Activated CD8-positive, alpha-beta memory T cell treated with anti-CD3 and anti-CD28 coated beads for 4 hours (primary cell): ENCODE measurements at places on chromosomes 3 and 15.

GRCh38 chr15:100926971-100927756 lies 8.0 kb downstream of the LRRK1 start:
- no peak for DNase-seq

DNA sequence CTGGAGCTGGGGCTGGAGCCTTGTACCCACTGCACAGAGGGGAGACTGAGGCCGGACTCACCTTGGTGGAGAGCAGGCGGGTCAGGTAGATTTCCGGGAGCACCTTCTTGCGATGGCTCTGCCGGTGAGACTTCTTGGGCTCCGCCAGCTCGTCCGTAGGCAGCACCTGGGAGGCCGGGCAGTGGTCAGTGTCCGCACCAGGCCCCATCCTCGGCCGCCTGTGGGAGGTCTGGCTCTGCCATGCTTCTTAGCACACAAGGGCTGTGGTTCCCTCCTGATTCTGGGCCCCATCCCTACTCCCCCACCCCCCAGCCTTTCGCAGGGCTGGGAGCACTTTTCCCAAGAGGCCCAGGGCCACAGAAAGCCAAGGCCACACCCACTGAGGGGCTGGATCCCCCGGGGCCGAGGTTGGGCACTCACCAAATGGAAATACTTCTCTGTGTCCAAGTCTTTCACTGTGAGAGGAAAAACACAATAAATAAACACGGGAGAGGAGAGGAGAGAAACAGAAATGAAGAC lies 17.4 kb downstream of the H1-8 start:
- DNase-seq: no peak

DNA sequence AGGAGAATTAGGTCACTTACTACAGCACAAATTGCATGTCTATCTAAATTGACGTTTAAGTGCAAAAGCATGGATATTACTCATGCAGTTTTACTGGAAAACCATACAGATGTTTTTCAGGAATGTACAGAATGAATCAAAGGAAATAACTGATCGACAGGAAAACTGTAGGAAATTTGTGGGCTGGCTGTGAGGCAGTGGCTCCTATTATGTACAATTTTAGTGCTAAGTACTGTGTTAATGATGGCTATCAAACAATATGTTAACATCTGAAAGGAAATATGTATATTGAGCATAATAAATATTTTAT lies 6.9 kb downstream of the NUDT16 start:
- no peak for DNase-seq

DNA sequence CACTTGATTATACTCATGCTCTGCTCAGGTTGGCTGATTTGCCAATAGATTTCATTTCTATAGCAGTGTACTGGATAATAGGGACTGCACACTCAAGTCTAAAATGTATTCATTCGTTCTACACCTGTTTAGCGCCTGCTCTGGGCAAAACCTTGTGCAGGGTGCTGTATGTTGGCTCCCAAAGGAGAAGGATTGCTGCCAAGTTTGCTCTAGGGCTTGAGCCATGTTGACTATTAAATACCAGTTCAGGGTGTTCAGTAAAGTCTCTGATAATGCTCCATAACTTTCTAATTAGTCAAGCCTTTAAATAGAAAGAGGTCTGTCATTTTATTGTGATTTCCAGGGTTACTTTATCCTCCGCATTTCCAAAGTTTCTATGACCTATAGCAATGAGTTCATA lies 470.2 kb downstream of the MAGI1 start:
- no peak for DNase-seq

- no peak for DNase-seq
Measured at GRCh38 chr3:189702066-189702646, 71.0 kb downstream of the TP63 start.

DNA sequence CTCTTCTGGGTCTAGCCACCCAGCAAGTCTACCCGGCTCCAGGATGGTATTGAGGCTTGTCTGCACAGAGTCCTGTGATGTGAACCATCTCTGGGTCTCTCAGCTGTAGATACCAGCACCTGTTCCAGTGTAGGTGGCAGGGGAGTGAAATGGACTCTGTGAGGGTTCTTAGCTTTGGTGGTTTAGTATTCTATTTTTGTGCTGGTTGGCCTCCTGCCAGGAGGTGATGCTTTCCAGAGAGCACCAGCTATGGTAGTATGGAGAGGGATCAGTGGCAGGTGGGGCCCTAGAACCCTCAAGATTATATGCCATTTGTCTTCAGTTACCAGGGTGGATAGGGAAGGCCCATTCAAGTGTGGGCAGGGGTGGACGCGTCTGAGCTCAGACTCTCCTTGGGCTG lies 283.4 kb upstream of the LYSMD4 start:
- DNase-seq: no peak

DNA sequence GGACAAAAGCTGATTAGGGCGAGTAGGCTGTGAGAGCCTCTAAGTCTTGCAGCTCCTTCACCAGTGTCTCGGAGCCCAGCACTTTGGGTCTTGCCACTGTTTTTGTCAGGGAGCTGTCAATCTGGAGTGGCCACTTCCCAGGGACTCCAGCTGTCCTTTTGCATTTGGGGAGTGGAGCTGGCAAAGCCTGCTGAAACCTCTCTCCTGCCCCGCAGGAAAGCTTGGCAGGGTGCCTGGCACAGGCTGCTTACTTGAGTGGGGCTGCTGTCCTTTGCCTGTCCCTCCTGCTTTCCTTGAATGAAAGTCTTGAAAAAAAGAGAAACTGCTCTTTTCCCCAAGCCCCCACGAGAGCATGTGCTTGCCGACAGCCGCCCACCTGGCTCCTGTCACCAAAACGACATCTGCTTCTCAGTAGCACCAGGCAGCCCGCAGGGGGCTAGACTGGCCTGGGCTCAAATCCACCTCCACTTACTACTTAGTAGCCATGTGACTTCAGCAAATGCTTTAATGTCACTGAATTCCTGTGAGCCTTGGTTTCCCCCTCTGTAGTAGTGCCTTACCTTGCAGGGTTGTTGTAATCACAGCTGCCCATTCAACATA lies 13.7 kb downstream of the USP13 start:
- DNase-seq: no peak

GRCh38 chr3:181265750-181266333 lies 276.3 kb upstream of the DNAJC19 start:
- no peak for DNase-seq

DNA sequence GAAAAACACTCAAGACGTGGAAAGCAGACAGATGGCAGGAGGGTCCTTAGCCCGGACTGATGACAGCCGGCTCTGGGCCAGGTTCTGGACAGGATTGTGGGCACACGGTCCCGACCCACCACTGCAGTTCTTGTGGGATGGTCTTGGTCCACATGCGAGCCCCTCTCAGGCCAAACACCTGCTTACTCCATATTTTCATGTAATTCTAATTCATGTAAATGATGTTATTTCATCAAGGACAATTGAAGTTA lies 32.6 kb downstream of the TM2D3 start:
- no peak for DNase-seq

DNA sequence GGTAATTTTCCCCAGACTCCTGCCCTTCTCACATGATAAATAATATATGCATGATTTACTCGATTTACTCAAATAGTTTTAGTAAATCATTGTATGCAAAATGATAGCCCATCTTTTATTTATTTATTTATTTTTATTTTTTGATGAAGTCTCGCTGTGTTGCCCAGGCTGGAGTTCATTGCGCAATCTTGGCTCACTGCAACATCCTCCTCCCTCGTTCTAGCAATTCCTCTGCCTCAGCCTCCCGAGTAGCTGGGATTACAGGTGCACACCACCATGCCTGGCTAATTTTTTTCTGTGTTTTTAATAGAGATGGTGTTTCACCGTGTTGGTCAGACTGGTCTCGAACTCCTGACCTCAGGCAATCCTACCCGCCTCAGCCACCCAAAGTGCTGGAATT lies 343.8 kb upstream of the PLSCR5 start:
- DNase-seq: no peak

DNA sequence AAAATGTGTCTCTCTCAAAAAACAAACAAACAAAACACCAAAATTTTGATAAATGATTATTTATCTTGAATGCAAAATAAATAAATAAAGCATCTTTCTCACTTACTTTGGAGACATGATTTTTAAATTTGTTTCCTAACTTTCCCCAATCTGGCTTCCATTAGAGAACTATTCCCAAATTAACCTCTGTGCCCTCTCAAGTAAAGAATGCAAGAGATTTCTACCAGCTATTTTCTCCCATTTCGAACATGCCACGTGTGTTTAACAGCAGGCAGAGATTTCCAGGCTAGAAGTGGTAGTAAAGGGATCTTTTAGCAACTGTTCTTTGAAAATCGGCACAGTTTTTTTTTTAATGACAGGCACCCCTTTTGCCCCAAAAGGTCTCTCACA lies 269.1 kb downstream of the SHQ1 start:
- no peak for DNase-seq

DNA sequence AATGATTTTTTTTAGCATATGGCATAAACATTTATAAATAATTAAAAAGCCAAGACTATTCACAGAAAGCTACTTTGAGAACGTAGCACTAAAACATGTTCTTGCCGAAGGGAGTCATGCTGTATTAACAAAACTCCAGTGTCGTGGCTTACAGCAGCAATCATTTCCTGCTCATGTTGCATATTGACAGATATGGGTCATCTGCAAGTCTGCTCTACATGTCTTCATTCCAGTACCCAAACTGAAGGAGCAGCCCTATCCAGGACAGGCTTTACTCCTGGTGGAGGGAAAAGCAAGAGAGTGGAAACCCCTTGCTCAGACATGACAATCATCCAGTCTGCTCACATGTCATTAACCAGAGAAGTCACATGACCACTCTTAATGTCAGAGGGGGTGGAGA lies 87.6 kb downstream of the NEK11 start:
- DNase-seq: no peak

DNA sequence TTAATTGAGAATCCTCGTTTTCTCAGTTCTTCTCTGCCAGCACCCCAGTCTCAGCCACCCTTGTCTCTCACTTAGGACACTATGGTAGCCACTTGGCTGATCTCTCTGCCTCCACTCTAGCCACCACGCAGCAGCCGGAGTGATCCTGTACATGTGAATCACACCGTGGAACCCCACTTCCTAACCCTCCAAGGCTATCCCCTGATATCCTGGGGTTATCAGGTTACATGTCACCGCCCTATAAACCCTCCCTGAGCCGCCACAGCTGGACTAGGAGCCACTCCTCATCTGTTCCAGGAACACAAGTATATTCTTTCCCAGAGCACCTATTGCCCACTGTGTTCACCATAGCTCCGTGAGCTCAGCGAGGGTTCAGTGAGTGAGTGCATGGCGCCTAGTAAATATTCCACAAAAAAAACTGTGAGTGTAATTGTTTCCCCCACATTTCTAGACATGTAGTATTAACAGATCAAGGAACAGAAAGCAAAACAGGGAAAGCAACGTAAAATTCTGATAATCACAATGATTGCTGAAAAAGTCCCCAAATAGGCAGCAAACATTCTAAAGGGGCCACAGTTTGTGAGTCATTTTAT lies 661 bp upstream of the PARP14 start:
- no peak for DNase-seq

DNA sequence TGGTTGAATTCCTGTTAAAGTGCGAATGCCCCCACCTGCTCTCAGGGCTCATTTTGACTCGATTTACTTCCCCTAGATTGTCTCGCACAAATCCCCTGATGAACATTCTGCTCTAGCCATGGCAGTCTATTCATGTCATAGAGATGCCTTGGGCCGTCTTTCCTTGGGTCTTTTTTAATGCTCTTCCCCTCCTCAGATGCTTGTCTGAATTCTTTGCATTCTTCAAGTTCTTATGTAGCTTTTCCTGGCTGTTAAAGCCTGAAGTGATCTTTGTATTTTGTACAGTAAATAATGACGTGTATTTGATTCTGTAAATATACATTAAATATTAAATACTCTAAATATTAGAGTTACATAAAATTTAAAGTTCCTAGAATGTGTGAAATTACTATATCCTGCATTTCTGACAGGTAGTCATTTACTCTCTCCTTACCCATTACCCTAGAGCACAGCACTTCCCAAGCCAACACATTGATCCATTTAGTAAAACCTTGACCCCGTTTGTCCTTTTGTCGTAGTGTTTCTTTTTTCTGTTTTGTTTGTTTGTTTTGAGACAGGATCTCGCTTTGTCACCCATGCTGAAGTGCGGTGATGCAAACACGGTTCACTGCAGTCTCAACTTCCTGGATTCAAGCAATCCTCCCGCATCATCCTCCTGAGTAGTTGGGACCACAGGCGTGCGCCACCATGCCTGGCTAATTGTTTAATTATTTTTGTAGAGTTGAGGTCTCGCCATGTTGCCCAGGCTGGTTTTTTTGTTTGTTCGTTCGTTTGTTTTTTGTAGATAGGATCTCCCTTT lies 47.9 kb downstream of the YEATS2 start:
- DNase-seq: no peak

- peak; percentile 39 for DNase-seq
Measured at GRCh38 chr3:71478568-71478967, 105.0 kb downstream of the FOXP1 start.

GRCh38 chr15:59587085-59587826 lies 24.3 kb upstream of the GCNT3 start:
- no peak for DNase-seq

DNA sequence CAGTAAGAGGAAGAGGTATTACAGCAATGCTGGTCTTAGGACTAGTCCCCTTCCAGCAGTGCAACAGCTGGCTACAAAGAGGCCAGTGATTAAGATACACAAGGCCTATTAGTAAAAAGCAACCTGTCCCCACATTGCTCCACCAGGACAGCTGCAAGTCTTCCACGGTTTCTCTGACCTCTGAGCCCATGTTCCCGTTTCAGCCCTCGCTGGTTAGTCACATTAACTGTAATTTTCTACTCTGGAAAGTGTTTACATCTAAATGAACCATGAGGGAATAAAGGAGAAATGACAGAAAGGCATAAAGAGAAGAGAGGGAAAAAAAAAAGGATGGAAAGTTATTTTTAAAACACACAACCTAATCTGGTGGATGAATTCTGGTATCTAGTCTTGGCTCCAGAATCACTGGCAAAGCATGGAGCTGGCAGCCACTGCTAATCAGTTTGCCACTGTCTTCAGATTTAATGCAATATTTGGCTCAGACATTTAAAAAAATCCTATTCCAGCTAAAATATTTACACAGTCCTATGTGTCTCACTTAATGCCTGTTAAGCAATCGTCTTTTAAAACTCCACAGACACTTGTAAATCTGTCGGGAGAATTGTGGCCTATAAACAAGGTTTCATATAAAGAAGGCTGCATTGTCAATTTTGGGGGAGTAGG lies 154.9 kb downstream of the GREM1 start:
- DNase-seq: no peak

DNA sequence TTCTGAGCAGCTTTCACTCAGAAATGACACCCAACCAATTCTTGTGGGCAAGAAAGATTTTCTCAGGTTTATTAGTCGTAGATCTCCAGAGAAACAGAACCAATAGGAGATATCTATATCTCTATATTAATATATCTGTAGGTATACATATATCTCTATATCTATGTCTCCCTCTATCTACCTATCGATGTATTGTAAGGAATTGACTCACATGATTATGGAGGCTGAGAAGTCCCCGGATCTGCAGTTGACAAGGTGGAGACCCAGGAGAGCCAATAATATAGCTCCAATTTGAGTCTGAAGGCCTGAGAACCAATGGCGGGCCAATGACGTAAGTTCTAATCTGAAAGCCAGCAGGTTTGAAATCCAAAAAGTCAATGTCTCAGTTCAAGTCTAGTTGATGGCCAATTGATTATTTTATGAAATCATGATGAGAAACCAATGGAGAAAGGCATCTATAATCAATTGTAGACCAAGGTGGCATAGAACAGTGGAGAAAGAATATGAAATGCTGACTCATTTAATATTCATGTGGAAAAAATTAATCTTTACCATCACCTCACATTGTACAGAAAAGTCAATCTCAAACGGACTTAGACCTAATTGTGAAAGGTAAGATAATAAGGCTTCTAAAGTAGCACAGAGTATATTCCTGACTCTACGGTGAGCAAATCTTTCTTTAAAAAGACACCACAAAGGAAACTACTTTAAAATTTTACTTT lies 65.6 kb upstream of the CHRNA7 start:
- no peak for DNase-seq

- DNase-seq: no peak
Measured at GRCh38 chr3:99891610-99892285, 74.1 kb downstream of the CMSS1 start.
